ENCODE measurements at places on chromosomes 6 and 20.

DNA sequence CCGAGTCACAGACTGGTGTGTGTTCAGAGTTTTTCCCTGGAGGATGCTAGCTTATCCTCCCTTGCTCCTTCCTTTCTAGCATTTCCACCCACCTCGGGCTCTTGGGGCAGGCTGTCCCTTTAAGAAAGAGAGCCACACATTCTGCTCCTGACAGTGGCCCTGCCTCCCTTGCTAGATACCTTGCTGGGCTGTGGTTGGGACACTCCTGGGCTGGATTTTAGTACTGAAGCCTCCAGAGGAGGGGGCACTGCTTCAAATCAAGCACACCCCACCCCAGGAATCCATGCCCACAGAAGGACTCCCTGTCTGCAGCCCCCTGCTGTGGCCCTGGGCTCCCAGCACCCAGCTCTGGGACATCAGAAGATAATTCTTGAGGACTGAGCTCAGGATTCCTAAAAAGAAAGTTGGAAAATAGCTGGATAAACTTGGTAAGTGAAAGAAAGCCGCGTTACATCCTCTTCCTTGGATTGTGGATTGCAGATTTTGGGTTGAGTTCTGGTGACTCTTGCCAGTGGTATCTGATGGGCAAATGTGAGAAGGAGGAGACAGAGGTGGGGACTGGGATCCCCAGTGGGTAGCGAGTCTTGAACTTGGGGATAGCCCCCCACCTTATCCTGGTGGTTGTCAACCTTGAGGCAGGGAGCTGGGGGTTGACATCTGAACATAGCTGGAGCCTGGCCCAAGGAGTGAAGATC, 29.0 kb downstream of the DAAM2 start:
- DNase-seq = no peak

- DNase-seq = peak; percentile 12
Observed at GRCh38 chr20:11229772-11230171, 556.0 kb upstream of the JAG1 start.

GRCh38 chr6:133173276-133173675, 67.9 kb upstream of the EYA4 start:
- no peak for DNase-seq

- DNase-seq = no peak
Observed at GRCh38 chr20:37796121-37796520, 102.3 kb downstream of the CTNNBL1 start.
